ENCODE measurements at places on chromosomes 1 and 21. TPM values are rescaled to one million over a fixed set of nuclear protein-coding genes. Genes with fewer than 3 reads are reported as not detected.

Gene KLF17
- total RNA-seq: not detected

GRCh38 chr1:36372617-36373016 lies 13.1 kb downstream of the STK40 start:
- H3K36me3 ChIP-seq: no peaks in the 10 kb centered on the region
- no peak overlapping the region for H3K4me3 ChIP-seq
- H3K27ac ChIP-seq: peak overlapping the region; percentile 86
- no peaks in the 10 kb centered on the region for H3K27me3 ChIP-seq

Gene DYNLT4
- total RNA-seq: not detected

Gene ACTL8
- total RNA-seq: not detected

Gene OR2T8
- not detected for total RNA-seq

Gene LCE3E
- total RNA-seq: not detected

Gene SELP
- total RNA-seq: 1.3 TPM

- H3K27me3 ChIP-seq: no peaks in the 10 kb centered on the region
- no peaks in the 10 kb centered on the region for H3K36me3 ChIP-seq
- no peak overlapping the region for H3K4me3 ChIP-seq
- no peaks in the 10 kb centered on the region for H3K4me1 ChIP-seq
- no peak for DNase-seq
These were observed 475.8 kb upstream of the OLFM3 start for GRCh38 chr1:102472520-102472919.

Gene NUF2
- total RNA-seq: not detected

GRCh38 chr1:234554218-234554697 lies 55.7 kb downstream of the IRF2BP2 start:
- no peak for DNase-seq
- H3K27me3 ChIP-seq: no peaks in the 10 kb centered on the region
- H3K27ac ChIP-seq: no peak overlapping the region
- H3K4me1 ChIP-seq: no peaks in the 10 kb centered on the region
- no peak overlapping the region for H3K4me3 ChIP-seq

DNA sequence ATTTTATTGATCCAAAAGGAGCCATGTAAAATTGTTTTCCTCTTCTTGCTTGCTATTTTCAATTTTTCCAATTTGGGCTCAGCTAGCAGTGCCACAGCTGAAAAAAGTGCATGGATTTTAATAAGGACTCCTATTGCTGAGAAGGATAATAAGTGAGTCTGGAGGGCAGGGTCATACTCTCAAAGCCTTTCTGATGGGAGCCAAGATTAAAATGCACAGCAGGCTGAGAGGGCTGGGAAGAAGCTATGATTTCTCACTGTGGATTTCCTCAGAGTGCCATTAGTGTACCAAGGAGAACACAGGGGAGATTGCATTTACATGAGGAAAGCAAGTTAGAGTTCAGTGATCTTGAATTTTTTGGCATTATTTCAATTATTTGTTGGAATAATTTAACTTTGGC lies 261.3 kb downstream of the ST6GALNAC3 start:
- H3K27ac ChIP-seq: no peak overlapping the region
- no peaks in the 10 kb centered on the region for H3K27me3 ChIP-seq
- no peak overlapping the region for H3K4me3 ChIP-seq
- no peaks in the 10 kb centered on the region for H3K36me3 ChIP-seq
- no peaks in the 10 kb centered on the region for H3K4me1 ChIP-seq

Gene NOS1AP
- 0.40 TPM for total RNA-seq

Gene CD1D
- total RNA-seq: 0.58 TPM

Gene SH2D1B
- total RNA-seq: 34.2 TPM

GRCh38 chr1:15322648-15323350 lies 75.8 kb downstream of the FHAD1 start:
- no peak for DNase-seq
- H3K4me1 ChIP-seq: no peaks in the 10 kb centered on the region
- H3K36me3 ChIP-seq: no peaks in the 10 kb centered on the region
- no peak overlapping the region for H3K4me3 ChIP-seq

GRCh38 chr1:186798960-186799688 lies 29.6 kb upstream of the PLA2G4A start:
- DNase-seq: no peak
- H3K4me3 ChIP-seq: no peak overlapping the region
- no peaks in the 10 kb centered on the region for H3K36me3 ChIP-seq
- no peaks in the 10 kb centered on the region for H3K4me1 ChIP-seq
- no peaks in the 10 kb centered on the region for H3K27me3 ChIP-seq

- H3K4me1 ChIP-seq: no peaks in the 10 kb centered on the region
- no peak overlapping the region for H3K27ac ChIP-seq
- no peaks in the 10 kb centered on the region for H3K27me3 ChIP-seq
- H3K4me3 ChIP-seq: no peak overlapping the region
- DNase-seq: peak; percentile 47
- no peaks in the 10 kb centered on the region for H3K36me3 ChIP-seq
These were observed 20.7 kb upstream of the LAX1 start for GRCh38 chr1:203744075-203744972.

DNA sequence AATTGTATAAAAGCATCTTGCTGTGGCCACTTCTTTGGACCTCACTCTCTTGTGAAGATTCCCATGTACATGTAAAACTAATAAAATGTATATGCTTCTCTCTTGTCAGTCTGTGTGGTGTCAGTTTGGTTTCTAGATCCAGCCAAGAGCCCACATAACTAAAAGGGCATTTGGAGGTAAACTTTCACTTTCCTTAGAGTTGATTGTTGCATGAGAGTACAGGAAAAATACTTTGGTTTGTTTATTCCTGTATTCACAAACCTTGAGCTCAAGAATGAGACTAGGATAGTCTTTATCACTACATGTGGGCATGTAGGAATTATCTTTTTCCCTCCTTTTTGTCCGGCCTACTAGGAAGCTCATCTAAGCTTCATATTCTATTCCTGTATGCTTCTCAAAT lies 50.9 kb downstream of the KCTD3 start:
- no peak overlapping the region for H3K27ac ChIP-seq
- DNase-seq: no peak
- H3K36me3 ChIP-seq: peaks cover 41% of the 10 kb centered on the region
- H3K4me1 ChIP-seq: no peaks in the 10 kb centered on the region
- no peak overlapping the region for H3K4me3 ChIP-seq

DNA sequence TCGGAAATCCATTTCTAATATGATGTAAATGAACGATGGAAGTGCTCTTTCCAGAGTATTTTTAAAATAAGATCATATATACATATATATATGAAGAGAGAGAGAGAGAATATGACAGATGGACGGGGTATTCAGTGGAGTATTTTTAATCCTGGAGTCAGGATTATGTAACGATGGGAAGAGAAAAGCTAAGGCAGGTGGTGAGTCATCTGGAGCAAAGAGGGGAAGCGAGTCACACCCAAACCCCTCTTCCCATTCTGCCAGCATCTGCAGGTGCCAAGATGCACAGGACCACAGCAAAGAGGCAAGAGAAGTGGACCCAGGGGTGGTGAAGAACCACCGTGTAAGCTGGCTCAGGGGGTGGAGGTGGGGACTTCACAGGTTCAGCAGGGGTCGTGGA lies 102.7 kb upstream of the GRIK3 start:
- no peak for DNase-seq
- no peaks in the 10 kb centered on the region for H3K4me1 ChIP-seq
- no peak overlapping the region for H3K4me3 ChIP-seq

Gene PSEN2
- 24.8 TPM for total RNA-seq

DNA sequence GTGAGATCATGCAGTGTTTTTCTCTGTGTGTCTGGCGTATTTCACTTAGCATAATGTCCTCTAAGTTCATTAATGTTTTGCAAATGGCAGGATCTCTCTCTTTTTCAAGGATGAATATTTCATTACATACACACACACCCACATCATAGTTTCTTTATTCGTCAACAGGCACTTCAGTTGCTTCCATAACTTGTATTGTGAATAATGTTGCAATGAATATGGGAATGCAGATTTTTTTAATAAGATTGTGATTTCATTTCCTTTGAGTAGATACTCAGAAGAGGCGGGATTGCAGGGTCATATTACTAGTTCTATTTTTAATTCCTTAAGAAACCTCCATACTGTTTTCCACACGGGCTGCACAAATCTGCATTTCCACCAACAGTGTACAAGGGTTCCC lies 134.0 kb downstream of the CLEC20A start:
- H3K36me3 ChIP-seq: no peaks in the 10 kb centered on the region
- H3K4me3 ChIP-seq: no peak overlapping the region
- H3K4me1 ChIP-seq: no peaks in the 10 kb centered on the region

Gene THEM5
- total RNA-seq: not detected

DNA sequence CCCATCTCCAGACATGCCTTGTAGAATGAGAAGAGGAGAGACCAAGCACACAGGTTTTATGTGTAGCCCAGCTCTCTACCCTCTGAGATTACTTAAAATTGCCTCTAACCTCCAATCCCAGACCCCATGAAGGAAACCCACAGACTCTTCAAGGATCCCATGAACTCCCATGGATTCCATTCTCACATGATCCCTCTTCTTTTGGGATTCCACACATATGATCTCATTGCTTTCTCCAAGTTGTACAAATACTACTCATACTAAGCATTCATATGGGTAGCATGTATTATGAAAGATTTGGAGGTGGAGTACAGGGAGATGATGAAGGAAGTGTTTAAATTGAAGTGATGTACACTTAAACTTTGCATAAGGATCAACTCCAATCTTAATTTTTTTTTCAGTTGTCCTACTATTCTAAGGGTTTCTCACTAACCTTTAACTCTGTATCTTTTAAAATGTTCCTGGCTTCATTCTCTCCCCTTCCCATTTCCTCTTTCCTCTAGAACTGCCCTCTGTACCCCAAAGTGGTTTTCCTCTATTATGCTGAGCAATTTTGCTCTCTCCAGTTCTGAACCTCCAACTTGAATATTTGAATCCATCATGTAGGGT lies 41.6 kb downstream of the MFSD2A start:
- H3K36me3 ChIP-seq: no peaks in the 10 kb centered on the region
- no peak for DNase-seq
- no peaks in the 10 kb centered on the region for H3K27me3 ChIP-seq
- no peak overlapping the region for H3K4me3 ChIP-seq

Gene CR1L
- total RNA-seq: not detected

DNA sequence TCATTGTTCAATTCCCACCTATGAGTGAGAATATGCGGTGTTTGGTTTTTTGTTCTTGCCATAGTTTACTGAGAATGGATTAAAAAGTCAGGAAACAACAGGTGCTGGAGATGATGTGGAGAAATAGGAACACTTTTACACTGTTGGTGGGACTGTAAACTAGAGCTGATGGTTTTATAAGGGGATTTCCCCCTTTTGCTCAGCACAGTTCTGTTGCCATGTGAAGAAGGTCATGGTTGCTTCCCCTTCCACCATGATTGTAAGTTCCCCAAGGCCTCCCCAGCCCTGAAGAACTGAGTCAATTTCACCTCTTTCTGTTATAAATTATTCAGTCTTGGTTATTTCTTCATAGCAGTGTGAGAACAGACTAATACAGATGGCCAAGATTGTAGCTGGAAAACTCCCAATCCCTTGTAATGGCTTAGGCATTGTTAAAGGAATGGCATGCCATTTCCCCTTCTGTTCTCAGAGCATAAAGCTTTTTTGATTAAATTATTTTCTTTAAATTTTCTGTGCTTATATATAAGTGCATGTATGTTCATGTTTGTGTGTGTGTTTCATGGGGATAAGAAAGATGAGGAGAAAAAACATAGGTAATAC lies 144.8 kb downstream of the BACH1 start:
- H3K27ac ChIP-seq: no peak overlapping the region
- no peaks in the 10 kb centered on the region for H3K4me1 ChIP-seq
- no peaks in the 10 kb centered on the region for H3K36me3 ChIP-seq
- DNase-seq: no peak

Gene DNAI4
- total RNA-seq: not detected

- no peaks in the 10 kb centered on the region for H3K27me3 ChIP-seq
- no peaks in the 10 kb centered on the region for H3K36me3 ChIP-seq
- no peak overlapping the region for H3K4me3 ChIP-seq
- no peak for DNase-seq
- no peak overlapping the region for H3K27ac ChIP-seq
These were observed 65.8 kb upstream of the ABCG1 start for GRCh38 chr21:42153046-42153686.

DNA sequence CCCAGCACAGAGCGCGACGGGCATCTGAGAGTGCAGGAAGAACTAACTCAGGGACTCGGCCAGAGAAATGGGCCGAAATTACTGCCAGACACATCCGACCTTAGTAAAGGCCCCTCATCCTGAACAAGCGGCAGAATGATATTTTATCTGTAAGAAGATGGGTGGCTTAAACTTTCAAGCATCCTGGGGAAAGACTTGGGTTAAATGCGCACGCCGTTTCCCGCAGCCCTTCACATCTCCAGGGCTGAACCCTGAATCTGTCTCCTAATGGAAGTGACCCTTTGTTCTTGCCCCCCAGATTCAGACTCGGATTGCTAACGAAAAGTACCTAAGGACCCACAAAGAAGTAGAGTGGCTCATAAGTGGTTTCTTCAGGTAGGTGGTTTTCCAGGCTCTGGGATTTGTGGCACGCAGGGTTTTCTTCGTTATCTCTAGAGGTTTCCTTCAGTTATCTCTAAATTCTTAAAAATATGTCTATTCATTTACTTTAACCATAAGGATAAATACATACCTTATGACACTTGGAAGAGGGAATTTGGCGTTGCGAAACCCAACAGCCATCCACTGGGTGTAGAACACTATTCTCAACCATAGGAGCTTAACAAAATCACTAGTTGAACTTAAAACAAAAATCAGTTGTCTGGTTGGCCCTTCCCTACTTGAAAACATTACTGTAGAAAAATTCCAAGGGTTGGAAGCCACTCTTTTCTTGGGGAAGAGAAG lies 627 bp downstream of the RIIAD1 start:
- DNase-seq: no peak
- H3K27ac ChIP-seq: no peak overlapping the region
- peaks cover 13% of the 10 kb centered on the region for H3K27me3 ChIP-seq
- H3K4me1 ChIP-seq: peaks cover 20% of the 10 kb centered on the region

Gene KCNH1
- 0.46 TPM for total RNA-seq

GRCh38 chr1:165356876-165357275 lies 361 bp upstream of the LMX1A start:
- H3K36me3 ChIP-seq: no peaks in the 10 kb centered on the region
- no peak overlapping the region for H3K27ac ChIP-seq
- H3K4me1 ChIP-seq: peaks cover 14% of the 10 kb centered on the region
- peaks cover 40% of the 10 kb centered on the region for H3K27me3 ChIP-seq

GRCh38 chr1:205279986-205280385 lies 41.6 kb downstream of the NUAK2 start:
- H3K4me3 ChIP-seq: no peak overlapping the region
- H3K27ac ChIP-seq: no peak overlapping the region
- H3K27me3 ChIP-seq: no peaks in the 10 kb centered on the region
- peaks cover 2% of the 10 kb centered on the region for H3K4me1 ChIP-seq
- no peak for DNase-seq

Gene ATAD3B
- 7.1 TPM for total RNA-seq

DNA sequence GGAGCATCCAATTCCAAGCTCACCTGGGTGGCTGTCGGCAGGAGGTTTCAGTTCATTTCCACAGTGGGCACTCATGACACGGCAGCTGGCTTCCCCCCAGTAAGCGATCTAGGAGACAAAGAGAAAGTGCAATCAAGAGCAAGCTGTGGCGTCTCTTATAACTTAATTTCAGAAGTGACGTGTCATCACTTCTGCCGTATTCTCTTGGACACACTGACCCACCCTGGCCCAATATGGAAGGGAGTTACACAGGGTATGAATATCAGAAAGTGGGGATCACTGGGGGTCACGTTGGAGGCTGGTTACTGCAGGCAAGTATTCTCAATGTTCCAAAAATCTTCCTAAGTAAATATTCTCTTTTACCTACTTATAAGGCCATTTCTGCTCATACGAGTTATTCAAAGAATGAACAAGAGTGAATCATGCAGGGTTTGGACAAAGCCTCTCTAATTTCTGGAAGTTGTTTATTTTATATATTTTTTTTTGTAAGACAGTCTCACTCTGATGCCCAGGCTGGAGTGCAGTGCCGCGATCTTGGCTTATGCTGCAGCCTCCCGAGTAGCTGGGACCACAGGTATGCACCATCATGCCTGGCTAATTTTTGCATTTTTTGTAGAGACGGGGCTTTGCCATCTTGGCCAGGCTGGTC lies 46.5 kb upstream of the GREM2 start:
- H3K36me3 ChIP-seq: no peaks in the 10 kb centered on the region
- H3K27ac ChIP-seq: no peak overlapping the region
- H3K4me1 ChIP-seq: no peaks in the 10 kb centered on the region

Gene VCAM1
- total RNA-seq: 2.4 TPM

All from gastrocnemius medialis (tissue), 4 donors.